CD4-positive, alpha-beta T cell treated with Interleukin-1 beta for 1 hour (primary cell): ENCODE measurements at places on chromosomes 1 and 21.

DNA sequence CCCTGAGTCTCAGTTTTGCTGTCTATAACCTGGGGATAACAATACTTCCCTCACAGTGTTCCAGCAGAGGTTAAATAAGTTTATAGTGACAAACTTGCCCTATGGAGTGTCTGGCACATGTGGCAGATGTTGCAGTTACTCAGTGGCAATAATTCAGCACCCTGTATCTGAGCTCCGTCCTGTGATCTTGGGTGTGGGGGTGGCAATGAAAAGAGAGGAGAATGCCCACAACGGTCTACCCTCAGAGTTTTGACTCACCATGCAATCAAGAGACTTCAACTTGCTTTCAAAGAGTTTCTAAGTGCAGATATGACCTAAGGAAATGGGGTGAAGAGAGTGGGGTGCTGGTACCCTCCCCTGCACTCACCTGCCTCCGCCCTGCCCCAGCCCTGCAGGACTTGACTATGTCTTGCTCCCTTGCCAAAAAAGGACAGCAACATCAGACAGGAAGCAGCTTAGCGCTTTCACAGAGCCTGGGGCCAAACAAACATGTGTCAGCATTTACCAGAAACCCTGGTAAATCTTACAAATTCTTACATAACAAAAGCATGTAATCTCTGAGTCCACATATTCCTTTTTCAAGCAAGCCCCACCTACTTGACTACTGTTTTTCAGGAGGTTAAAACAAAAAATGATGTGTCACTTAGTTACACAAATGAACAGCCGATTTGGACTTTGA, 185.1 kb upstream of the CAMK1G start:
- no peak for DNase-seq

- DNase-seq = no peak
These were observed 20.7 kb upstream of the SLC45A1 start for GRCh38 chr1:8297245-8297644.

- no peak for DNase-seq
These were observed 15.5 kb downstream of the PPP1R15B start for GRCh38 chr1:204396015-204396583.

- no peak for DNase-seq
These were observed 803.8 kb downstream of the ADGRL2 start for GRCh38 chr1:82604524-82604923.

DNA sequence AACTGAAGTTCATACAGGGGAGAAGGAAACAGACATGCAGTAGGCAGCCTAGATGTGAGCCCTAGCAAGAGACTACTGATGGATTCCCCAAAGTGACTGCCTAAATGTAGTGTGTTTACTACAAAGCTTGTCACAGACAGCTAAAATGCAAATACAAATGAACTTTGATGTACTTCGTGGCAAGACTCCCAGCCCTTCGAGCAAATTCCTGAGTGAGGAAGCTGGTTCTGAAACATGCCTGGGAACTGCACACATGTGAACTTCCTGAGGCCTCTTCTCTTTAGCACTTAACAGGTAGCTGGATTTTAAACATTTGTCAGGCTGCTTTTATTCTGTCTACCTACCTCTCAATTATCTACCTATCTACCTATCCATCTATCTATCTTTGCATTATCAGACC, 6.7 kb upstream of the IRF2BP2 start:
- DNase-seq = no peak

- DNase-seq = no peak
These were observed 136.2 kb upstream of the BACE2 start for GRCh38 chr21:41031701-41032220.

GRCh38 chr1:235937123-235937522, 70.4 kb upstream of the LYST start:
- no peak for DNase-seq

- no peak for DNase-seq
These were observed 15.3 kb downstream of the ZBTB7B start for GRCh38 chr1:155017946-155018316.

GRCh38 chr1:178143730-178144690, 50.1 kb downstream of the RASAL2 start:
- no peak for DNase-seq

- no peak for DNase-seq
These were observed 54.4 kb upstream of the FAM89A start for GRCh38 chr1:231094421-231094820.

GRCh38 chr1:46481961-46482360, 7.7 kb upstream of the DMBX1 start:
- DNase-seq = no peak

DNA sequence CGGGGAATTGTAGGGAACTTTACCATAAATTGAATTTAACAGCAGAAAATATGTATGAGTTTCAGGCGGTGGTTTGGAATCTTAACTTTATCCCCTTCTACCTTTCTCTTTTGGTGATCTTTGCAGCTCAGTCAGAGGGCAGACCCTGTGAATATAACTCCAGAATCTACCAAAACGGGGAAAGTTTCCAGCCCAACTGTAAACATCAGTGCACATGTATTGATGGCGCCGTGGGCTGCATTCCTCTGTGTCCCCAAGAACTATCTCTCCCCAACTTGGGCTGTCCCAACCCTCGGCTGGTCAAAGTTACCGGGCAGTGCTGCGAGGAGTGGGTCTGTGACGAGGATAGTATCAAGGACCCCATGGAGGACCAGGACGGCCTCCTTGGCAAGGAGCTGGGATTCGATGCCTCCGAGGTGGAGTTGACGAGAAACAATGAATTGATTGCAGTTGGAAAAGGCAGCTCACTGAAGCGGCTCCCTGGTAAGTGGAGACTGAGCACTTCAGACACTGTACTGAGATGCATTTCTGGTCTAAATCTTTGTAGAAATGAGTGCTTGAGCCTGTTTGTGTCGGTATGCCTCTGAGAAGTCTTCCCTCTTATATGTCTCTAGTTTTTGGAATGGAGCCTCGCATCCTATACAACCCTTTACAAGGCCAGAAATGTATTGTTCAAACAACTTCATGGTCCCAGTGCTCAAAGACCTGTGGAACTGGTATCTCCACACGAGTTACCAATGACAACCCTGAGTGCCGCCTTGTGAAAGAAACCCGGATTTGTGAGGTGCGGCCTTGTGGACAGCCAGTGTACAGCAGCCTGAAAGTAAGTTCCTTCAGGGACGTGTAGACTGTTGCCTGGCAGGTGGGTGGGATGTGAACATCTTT, 1.5 kb downstream of the CCN1 start:
- no peak for DNase-seq

DNA sequence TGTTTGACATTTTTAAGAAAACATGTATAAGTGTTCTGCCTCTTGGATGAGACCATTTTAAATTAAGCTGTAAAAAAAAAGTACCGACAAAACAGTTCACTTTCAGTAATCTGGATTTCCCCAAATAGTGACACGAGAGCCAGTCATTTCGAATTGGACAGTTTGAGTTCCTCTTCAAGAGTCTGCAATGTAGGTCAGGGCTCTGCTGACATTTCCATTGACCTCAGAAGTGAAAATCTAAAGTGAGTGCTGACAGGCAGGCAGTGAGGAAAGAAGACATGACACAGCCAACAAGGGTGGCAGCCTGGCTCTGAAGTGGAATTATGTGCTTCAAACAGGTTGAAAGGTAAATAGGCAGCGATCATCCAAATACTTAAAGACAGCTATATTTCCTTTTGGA, at the start of gene IL23R:
Gene IL23R (plus strand): TSS at position 259 of the 400 bp plus-strand sequence. CDS start 1,667 bp downstream, outside the sequence.
- DNase-seq = peak; percentile 43

DNA sequence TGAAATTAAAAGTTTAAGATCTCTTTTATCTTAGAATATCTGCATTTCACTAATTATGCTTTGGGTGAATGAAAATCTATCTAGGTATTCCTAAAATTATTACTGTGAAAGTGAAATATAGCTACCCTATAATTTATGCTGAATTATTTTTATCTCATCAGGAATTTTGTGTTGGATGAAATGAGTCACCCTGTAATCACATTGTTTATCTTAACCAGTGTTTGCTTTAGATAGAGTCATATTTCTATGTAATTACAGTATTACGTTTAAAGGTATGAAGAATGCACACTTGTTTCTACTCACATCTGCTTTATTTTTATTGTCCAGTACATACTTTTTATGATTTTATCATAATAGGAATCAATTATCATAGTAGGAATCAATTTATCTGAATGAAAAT, 249.2 kb downstream of the NCAM2 start:
- no peak for DNase-seq

DNA sequence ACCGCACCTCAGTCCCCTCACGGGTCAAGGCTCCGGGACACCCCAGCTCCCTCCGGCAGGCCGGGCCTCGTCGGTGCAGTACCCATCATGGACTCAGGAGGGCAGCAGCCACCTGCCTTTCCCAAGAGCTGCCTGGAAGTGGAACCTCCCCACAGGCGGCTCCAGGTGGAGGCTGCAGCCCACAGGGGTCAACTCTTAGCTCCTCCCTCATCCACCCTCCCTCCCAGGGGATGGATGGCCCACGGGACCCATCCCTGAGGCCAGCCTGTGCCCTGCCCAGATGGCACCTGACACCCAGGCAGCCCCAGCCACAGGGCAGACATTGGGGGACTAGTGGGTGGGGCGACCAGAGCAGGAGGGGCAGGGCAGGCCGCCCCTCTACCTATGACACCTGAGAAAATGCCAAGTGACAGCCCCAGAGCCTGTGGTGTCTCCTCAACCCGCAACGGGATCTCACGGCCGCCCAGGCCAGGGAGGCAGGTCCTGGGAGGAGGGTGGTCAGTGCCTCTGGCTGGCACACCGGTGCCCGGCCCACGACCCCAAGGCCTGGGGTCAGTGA, 1.2 kb upstream of the ARHGEF16 start:
- DNase-seq = peak; percentile 66
